ENCODE measurements at places on chromosomes 6 and 20.

- DNase-seq, result no peak
Measured at GRCh38 chr20:5024982-5025381, 23.7 kb upstream of the SLC23A2 start.

- DNase-seq, result no peak
Measured at GRCh38 chr6:47715782-47716181, 17.4 kb downstream of the ADGRF4 start.

GRCh38 chr20:51610761-51611624, 68.5 kb upstream of the NFATC2 start:
- no peak for DNase-seq

- no peak for DNase-seq
Measured at GRCh38 chr6:147126618-147127022, 77.6 kb upstream of the STXBP5 start.

DNA sequence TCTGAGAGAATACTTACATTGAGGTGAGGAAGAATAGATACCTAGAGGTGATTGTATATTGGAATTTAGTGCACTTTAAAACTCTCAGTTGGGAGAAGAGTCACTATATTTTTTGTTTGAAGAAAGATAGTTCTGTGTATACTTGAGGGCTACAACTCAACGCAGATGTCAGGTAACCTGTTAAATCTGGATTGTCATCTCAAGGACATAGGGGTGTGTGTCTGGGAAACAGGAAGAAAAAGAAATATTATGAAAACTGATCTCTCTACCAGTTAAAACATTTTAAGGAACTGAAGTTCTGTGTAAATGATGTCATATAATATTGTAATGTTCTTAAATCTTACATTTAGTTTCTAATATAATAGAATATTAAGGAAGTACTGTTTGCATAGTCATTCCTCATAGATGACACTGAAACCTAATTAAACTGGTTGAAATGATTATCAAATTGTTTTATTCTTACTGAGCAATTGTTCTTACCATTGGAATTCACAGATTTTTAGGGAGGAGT, 86.2 kb downstream of the SMAP1 start:
- DNase-seq, result no peak

GRCh38 chr6:144285798-144286502, 815 bp downstream of the UTRN start:
- DNase-seq, result peak; percentile 79

DNA sequence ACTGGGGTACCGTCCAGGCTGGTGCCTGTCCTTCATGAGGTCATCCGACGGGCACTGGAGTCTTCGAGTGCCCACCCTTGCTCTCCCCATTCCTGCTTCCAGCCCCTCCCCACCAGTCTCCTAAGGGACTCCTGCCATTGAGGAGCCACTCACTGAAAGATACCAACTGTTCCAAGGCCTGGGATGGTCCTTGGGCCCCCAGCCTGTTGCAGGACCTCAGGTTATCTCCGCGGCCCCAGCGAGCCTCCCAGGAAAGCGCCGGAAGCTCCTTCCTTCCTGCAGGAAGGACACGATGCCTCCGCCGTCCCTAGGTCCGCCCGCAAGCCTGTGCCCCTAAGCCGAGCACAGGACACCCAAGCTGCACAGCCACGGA, 1.2 kb downstream of the NKAIN4 start:
- DNase-seq, result no peak

DNA sequence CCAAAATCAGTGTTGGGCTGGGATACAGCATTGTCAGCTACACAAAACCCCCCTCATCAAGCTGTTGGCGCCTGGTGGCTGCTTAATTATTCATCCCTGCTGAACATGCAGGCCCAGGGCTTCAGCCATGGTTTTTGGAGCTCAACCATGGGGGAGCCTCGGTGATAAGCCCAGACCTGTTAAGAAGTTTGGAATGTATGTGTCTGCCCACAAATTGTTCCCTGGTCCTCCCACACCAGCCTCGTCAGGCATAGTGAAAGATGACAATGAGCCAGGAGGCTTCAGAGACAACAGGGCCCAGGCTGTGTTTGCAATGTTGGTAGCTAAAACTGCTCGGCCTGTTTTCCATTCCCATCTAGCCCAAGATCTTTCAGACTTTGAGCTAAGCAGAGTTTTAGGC, 34.8 kb upstream of the SIRPA start:
- peak; percentile 65 for DNase-seq
